ENCODE measurements at places on chromosomes 11 and 22.

- DNase-seq = no peak
These were observed 18.0 kb downstream of the MAPK1 start for GRCh38 chr22:21849489-21849888.

DNA sequence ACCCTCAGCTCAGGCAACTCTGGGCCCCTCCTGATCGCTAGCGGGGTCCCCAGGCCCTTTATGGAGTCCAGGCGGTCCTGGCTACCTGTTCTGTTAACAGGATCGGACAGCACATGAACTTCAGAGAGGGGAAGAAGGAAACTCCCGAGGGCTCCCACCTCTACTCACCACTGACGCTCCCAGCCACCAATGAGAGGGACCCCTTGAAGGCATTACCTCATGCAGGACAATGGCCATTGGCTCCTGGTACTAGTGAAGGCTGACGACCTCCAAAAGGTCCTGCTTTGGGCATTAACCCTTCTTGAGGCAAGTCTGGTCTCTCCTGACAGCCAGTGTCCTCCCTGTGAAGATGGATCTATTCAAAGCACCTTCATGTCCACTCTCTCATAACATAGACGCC is 71.5 kb upstream of the LMO1 start:
- DNase-seq = no peak

- no peak for DNase-seq
These were observed 22.1 kb downstream of the CHKA start for GRCh38 chr11:68099057-68099456.

- DNase-seq = no peak
These were observed 5.9 kb upstream of the OR52L1 start for GRCh38 chr11:5992604-5993251.

All from activated naive CD4-positive, alpha-beta T cell treated with Interleukin-2 at 50 U/mL for 16 hours (primary cell).